ENCODE measurements at places on chromosomes 7 and 10. TPM values are rescaled to one million over a fixed set of nuclear protein-coding genes. Genes with fewer than 3 reads are reported as not detected.

DNA sequence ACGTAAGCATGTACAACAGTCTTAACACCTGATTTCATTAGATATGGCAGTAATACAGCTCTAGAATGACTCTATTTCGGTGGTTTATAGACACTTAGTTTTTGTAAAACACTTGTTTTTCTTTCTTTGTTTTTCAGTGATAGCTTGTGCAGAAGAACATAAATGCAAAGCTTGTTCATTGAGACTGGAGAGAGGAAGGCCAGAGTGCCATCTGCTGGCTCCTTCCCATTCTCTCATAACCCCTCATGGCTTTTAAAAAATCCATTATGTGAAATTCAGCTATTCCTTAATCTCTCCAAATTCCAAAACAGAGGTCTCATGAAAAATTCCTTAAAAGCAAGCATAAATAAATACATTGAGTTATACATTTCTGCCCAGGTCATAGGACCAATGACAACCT, 76.3 kb downstream of the CACNB2 start:
- DNase-seq = no peak

GRCh38 chr10:46053534-46054434, 7.7 kb upstream of the MSMB start:
- DNase-seq = no peak

GRCh38 chr10:123149568-123150270, 1.8 kb downstream of the HMX2 start:
- DNase-seq = no peak

DNA sequence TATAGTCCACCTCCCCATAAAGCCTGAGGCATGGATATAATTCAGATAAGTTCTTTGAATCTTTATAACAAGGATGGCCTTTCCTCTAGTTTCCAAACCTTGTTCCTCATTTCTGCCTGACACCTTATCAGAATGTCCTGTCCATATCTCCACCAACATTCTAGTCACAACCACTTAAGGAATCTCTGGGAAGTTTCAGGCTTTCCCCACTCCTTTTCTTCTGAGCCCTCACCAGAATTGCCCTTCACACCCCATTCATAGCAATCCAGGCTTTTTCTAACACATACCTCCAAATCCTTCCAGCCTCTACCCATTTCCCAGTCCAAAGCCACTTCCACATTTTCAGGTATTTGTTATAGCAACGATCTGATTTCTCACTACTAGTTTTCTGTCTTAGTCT, 18.0 kb upstream of the DIP2C start:
- no peak for DNase-seq

GRCh38 chr10:44760513-44760912, 150.6 kb upstream of the TMEM72 start:
- DNase-seq = no peak

- DNase-seq = no peak
These were observed 64.6 kb upstream of the MGMT start for GRCh38 chr10:129402459-129402858.

DNA sequence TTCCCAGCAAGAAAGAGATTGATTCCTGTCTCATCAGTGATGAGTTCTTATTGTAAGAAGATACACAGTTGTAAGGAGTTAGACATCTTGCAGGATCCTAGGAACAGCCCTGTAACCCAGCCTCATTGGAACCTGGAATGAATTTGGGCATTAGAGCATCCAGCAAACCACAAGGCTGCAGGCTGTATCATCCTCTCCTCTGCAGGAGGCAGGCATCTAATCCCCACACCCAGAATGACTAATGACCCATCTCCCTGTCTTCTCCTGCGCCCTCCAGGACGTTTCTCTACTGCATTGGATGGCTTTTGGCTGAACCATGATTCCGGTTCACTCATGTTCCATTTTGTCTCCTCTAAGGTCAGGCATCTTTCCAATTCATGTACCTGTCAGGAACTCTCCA, 233.9 kb downstream of the POU6F2 start:
- DNase-seq = no peak

DNA sequence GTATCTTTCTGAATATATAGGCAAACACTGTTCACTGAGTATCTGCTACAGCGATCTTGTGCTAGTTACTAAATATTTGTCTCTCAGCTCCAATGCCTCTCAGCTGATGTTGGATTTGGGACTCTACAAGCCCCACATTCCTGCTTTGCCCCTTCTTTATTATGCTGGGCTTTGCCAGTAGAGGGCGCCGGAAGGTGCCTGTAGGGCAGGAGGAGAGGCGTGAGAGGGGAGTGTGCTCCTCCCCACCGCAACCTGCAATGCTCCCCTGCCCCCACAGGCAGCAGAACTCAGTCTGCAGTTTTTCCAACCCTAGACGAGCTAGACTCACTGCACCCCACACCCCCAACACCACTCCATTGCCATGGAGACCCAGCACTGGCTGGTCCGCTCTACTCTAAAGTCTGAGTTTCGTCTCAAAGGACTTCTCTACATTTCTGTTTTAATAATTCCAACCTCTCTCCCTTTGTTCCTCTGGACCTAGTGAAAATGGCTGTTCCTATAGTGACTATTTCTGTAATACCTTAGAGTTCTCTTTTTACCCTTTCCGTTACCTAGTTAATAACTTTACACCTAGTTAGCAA, 337.6 kb downstream of the CCSER2 start:
- no peak for DNase-seq

- no peak for DNase-seq
These were observed 199.7 kb upstream of the PITRM1 start for GRCh38 chr10:3372281-3372680.

GRCh38 chr7:131057015-131057793, 270.5 kb upstream of the MKLN1 start:
- DNase-seq = peak; percentile 18

GRCh38 chr10:123854498-123854897, 37.1 kb downstream of the CPXM2 start:
- no peak for DNase-seq

DNA sequence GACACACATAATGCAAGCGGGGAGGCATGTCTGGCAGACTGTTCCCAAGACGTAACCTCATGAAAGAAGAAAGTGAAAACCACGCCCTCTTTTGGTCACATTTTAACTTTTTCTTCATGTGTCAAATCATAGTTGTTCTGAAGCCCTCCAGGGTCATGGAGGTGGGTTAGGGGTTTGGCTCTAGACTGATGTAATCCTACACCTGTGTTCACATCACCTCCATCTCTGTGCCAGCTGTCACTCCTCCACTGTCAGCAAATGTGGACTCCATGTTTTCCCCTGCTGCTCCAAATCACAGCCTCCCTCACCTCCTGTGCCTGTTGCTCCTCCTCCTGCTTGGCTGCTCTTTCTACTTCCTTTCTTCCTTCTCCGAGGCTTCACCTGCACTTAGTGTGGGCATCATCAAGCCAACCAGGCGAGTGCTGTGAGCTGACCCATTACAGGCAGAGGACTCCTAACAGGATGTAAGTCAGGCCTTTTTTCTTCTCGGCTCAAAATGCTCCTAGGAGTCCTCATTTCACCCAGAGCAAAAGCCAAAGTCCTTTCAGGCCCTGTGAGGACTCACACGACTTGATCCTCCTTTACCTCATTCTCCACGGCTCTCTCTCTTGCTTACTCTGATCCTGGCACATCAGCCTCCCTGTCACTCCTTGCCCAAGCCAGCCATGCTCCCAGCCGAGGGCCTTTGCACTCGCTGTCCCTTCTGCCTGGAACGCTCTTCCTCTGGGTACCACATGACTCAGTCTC, 66.4 kb upstream of the IFRD1 start:
- no peak for DNase-seq

DNA sequence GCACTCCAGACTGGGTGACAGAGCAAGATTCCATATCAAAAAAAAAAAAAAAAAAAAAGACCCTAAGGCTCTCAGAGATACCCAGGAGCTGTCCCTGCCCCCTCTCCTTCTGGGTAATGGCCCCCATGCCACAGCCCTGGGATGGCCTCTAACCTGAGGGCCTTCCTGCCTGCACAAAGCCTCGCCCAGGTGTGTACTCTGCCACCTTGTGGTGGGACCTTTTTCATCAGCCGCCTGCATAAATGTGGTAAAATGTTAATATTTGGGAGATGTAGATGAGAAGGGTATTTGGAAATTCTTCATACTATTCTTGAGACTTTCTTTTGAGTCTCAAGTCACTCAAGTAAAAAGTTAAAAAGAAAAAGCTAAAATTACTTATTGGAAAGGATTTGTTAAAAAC, 46.3 kb upstream of the RNF216 start:
- no peak for DNase-seq

- no peak for DNase-seq
These were observed 225.8 kb downstream of the MAD1L1 start for GRCh38 chr7:2006921-2007381.

DNA sequence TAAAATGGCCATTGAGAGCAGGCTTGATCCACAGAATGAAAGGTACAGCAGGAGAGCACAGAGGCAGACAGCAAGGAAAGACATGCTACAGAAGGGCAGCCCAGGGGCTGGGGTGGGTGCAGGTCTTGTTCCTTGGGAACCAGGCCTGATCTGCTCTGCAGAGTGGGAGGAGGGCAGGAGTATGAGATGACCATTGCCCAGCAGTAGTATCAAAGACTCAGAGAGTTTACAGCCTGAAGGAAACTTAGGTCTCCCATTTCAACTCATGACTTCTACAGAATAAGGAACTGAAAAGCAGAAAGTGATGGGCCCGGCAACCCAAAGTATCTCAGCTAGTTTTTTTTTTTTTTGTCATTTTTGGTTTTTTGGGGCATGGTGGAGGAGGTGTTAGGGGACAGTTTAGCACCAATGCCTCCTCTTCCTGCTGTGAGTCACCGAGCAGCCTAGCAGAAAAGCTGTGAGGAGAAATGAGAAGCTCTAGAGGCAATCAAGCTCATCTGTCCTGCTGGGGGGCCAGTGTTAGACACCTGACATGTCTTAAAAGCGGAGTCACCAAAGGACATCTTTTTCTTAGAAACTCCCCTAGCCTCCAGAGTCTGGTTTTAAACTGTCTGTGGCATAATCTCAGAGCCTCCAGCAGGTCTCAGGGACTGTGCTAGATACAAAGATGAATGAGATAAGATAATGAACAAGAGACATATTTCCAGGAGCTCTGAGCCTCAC, 34.3 kb upstream of the HERPUD2 start:
- no peak for DNase-seq

GRCh38 chr7:138066954-138067394, 9.3 kb upstream of the AKR1D1 start:
- no peak for DNase-seq

TPST1 gene
- polyA plus RNA-seq = 40.3 TPM

HYAL4 gene
- polyA plus RNA-seq = 0.07 TPM

MOGAT3 gene
- polyA plus RNA-seq = 1.2 TPM

CALHM3 gene
- polyA plus RNA-seq = not detected

AKR1C4 gene
- not detected for polyA plus RNA-seq

SLC26A3 gene
- polyA plus RNA-seq = 0.17 TPM

EXOSC1 gene
- polyA plus RNA-seq = 38.6 TPM

MAP3K8 gene
- polyA plus RNA-seq = 7.1 TPM

ZCWPW1 gene
- 7.7 TPM for polyA plus RNA-seq

ADAMTS14 gene
- polyA plus RNA-seq = 1.4 TPM

NPTX2 gene
- polyA plus RNA-seq = 5.7 TPM

MRLN gene
- polyA plus RNA-seq = 0.44 TPM

TRIM50 gene
- 0.41 TPM for polyA plus RNA-seq
